ENCODE measurements at places on chromosomes 12 and 14.

GRCh38 chr14:75941030-75941429 is 40.8 kb downstream of the TGFB3 start:
- DNase-seq, result no peak

GRCh38 chr12:131391399-131391798 is 319.5 kb upstream of the SFSWAP start:
- no peak for DNase-seq

DNA sequence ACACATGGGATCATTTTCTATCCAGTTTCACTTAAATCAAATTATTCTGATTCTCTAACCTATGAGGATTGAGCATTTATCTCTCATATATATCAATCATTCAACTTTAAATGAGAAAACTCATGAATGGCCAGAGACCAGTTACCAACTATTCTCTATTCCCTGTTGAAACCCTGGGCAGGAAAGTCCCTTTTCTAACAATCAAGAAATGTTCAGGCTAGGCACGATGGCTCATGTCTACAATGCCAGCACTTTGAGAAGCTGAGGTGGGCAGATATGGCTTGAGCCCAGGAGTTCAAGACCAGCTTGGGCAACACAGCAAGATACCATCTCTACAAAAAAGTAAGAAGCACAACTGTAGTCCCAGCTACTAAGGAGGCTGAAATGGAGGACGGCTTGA is 18.0 kb downstream of the FMNL3 start:
- DNase-seq, result no peak

- DNase-seq, result peak; percentile 24
These were observed 126.6 kb downstream of the CHST11 start for GRCh38 chr12:104583301-104583700.

GRCh38 chr14:73651005-73651404 is 6.2 kb downstream of the DNAL1 start:
- DNase-seq, result no peak

DNA sequence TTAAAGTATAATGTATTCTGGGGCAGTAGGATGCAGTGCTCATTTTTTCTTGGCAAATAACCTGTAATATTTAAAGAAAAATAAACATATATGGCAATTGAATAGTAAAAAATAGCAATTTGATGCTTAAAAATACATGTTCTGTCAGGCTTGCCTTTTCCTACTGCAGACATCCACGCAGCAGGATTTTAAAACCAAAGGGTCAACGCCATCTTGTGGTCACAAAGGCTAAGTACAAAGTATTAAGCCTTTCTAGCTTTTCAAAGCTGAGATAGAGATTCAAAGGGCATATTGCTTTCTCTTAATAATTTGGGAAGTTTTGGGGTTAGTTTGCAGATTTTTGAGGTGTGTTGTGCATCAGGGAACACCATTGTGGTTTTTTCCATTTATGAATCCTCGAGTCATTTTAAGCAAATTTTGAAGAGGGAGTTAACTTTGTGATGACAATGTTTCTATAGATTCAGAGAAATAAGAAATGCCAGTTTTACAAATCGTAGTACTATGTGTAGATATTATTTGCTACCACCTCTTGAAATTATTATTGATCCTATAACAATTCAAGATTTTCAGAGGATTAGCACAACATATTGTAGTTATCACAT is 4.7 kb upstream of the CCER1 start:
- DNase-seq, result peak; percentile 49

DNA sequence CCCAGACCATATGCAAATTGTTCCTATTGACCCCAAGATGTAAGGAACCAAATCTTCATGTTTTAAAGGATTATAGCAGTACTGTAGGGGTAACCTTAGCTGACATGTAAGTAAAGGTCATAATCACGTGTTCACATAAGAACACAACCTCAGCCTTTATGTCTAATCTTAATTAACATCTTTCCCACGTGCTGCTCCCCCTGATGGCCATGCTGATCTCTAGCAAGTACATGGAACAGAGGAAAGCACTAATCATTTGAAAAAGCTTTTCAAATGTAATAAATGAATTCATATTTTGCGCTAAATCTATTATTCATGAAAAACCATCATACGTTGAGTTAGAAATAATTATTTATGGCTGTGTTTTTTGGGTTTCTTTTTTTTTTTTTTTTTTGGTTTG is 30.5 kb upstream of the ITPR2 start:
- no peak for DNase-seq

- DNase-seq, result no peak
These were observed 115.6 kb downstream of the RBM19 start for GRCh38 chr12:113850309-113851056.

DNA sequence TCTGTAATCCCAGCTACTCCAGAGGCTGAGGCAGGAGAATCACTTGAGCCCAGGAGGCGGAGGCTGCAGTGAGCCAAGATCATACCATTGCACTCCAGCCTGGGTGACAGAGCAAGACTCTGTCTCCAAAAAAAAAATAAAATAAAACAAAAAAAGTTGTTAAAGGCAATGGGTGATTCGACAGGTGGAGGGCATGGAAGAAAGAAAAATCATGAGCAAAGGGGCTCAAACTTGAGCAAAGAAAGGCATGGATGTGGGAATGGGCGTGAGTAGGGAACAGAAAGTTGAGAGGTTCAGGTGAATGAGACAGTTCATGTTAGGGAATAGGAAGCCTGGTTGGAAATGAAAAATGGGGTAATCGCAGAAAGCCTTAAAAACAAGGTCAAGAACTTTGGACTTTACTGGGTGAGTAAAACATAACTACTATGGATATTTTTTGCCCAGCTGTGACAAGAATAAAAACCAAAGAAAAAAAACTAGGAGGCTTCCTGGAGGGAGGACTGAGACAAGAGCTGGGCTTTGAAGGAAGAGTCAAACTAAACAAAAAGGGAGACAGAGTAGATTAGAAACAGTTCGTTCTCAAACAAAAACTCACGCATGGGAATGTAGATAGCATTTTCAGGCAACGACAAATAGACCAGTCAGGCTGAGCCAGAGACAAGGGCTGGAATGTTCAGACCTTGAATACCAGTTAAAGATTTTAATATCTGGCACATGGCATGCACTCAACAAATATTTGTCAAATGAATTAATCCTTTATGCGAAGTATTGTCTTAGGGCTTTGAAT is 18.8 kb downstream of the PYM1 start:
- no peak for DNase-seq

- DNase-seq, result no peak
These were observed 274.1 kb downstream of the PCNX1 start for GRCh38 chr14:71181215-71182003.

GRCh38 chr14:103104389-103104653 is 9.8 kb downstream of the EXOC3L4 start:
- DNase-seq, result no peak

DNA sequence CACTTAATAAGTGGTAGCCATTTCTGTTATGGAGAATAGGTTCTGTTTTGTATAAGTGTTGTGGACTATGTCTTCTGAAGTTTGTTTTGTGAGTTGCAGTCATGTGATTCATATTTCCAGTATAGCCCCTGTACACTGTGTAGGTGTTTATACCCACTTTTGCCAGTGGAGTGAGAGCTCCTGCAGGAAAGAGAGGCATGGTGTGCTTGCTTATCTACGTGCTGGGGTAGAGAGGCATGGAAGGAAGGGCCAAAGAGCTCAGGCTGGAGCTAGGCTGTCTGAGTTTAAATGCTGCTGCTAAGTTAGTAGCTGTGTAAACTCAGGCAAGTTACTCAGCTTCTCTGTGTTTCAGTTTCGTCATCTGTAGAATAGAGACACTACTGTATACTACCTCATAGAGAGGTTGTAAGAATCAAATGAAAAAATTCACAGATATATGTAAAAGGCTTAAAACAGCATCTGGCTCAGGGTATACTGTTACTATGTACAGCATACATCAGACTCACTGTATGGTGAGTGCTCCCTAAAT is 88.2 kb upstream of the SLC38A2 start:
- no peak for DNase-seq

DNA sequence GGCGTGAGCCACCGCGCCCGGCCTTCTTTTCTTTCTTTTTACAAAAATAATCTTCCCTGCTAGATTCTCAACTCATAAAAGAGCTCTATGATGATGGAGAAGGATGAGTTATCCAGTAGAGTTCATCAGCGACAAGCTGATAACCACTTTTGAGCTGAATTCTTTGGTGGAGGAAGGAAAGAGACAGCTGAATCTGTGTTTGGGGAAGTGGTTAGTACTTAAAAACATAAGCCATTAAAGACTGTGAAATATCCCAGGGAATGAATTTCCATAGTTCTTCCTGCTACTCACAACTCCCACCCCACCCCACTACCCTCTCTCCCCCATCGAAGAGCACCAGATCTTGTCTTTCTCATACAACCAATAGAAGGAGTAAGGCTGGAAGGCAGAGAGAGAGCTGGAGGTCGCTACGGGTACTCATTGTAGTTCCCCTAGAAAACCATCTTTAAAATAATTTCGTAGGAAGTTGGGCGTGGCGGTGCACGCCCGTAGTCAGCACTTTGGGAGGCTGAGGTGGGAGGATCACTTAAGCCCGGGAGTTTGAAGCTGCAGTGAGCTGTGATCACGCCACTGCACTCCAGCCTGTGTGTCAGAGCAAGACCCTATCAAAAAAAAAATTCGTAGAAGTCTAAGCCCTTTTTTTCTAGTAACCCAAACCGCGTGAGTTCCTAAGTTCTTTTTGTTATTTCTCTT is 647 bp upstream of the ESPL1 start:
- no peak for DNase-seq

GRCh38 chr12:133227281-133227852 is 8.3 kb downstream of the ANHX start:
- DNase-seq, result peak; percentile 2

GRCh38 chr12:53265783-53266182 is 2.3 kb upstream of the ESPL1 start:
- DNase-seq, result no peak

GRCh38 chr12:89414322-89414721 is 62.0 kb upstream of the DUSP6 start:
- no peak for DNase-seq

All from GM20000 (cell line).